Dermis microvascular lymphatic vessel endothelial cell (primary cell): ENCODE measurements at places on chromosomes 7 and 10. TPM values are rescaled to one million over a fixed set of nuclear protein-coding genes. Genes with fewer than 3 reads are reported as not detected.
A peak's percentile ranks its signal among the peaks of the same experiment; 100 is the strongest.

Gene IKZF5
- 2.3 and 3.4 TPM in 2 replicates for total RNA-seq

DNA sequence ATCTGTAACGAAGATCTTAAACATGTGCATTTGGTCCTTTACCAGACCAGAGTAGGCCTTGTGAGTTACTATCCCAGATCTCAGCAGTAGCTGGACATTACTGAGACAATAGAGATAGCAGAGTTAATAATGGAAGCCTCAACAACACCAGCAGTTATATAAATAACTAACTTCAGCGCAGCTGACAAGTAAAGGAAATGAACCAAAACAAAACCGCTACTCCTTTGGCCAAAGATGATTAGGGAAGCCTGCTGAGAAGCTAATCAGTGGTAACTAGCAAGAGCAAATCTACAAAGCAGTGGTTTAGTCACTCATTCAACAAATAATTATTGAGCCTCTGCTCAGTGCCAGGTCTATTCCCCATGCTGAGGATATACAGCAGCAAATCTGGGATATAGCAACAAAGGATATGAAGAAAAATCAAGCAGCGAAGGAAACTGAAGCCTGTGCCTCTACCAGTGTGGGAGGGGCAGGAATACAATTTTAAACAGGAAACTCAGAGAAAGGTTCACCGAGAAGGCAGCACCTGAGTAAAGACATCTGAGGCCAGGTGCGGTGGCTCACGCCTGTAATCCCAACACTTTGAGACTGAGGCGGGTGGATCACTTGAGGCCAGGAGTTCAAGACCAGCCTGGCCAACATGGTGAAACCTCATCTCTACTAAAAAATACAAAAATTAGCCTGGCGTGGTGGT, 103.6 kb downstream of the ELMO1 start:
- DNase-seq, result peak; percentile 52

DNA sequence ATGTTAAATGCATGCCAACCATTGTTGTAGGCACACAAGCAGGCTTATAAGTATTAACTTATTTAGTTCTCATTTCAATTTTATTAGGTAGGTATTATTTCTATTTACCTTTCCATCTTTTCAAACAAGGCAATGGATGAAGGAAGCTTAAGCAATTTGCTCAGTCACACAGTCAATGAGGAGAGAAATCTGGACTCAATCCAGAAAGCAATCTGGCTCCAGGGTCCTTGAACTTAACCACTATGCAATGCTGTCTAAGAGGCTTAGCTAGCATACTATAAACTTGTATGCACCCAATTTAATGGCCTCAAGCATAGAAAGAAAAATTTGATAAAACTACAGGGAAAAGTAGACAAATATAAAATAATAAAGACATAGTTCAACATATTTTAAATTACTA, 88.6 kb downstream of the VWDE start:
- no peak for DNase-seq

DNA sequence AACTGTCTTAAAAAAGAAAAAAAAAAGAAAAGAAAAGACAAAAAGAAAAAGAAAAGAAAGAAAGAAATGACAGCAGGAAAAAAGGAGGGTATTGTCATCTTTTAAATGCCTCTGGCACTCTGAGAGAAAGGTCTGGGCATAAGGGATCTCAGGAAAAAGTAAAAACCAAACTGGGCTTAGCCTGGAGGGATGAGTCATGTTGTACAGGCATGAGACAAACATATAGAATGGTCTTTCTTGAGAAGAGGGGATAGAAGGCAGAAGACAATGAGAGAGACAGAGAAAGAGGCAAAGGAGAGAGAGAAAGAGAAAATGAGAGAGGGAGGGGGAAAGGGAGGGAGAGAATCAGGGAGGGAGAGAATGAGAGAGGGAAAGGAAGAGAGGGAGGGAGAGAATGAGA, 32.3 kb upstream of the KCNMA1 start:
- DNase-seq, result no peak

- peak; percentile 3 for DNase-seq
These were observed 56.3 kb downstream of the PDZD8 start for GRCh38 chr10:117318909-117319308.

Gene HYAL4
- total RNA-seq, result 0.39 and 1.0 TPM in 2 replicates

Gene CLEC5A
- total RNA-seq, result not detected in 2 replicates

DNA sequence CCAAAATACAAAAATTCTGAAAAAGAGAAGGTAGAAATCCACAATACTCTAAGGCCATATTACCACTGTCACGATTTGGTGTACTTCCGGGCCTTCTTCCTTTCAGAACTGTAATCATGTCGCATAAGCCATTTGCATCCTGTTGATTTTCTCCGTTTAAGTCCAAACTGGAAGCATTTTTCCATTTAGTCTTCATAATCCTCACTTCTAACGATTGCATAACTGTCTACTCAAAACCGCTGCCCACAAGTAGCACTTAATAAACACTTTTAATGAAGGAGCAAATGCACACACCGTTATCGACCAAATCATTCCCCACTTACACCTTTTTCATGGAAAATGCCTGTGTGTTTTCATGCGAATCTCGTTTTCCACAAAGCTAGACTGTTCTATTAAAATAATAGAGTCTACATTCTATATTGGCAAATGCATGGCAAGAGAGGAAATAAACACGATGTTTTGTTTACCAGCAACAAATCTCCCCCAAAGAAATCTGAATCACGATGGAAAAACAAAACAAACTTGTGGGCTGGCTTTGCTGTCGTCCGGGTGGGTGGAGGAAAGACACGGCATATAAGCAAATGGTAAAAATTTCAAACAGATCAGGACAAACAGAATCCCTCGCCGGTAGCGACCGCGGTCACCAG, 1.0 kb downstream of the ATE1 start:
- peak; percentile 26 for DNase-seq

Gene LBX1
- total RNA-seq, result not detected in 2 replicates

Gene OR2A12
- total RNA-seq, result not detected in 2 replicates

DNA sequence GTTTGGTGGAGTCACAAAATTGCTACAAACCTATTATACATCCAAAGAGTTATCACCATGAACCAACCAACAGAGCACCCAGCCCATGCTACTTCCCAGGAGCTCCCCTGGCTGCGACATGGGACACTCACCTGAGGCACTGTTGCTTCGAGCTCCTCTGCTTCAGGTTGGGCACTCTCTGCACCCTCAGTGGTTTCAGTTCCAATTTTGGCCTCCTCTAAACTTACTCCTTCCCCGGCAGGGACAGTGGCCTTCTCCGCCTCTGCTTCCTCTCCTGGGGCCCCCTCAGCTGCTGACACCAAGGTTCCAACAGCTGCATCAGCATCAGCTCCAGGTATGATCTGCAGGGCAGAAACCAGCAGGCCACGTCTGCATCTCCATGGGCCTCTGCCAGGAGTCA, 120.4 kb upstream of the TARP start:
- no peak for DNase-seq

DNA sequence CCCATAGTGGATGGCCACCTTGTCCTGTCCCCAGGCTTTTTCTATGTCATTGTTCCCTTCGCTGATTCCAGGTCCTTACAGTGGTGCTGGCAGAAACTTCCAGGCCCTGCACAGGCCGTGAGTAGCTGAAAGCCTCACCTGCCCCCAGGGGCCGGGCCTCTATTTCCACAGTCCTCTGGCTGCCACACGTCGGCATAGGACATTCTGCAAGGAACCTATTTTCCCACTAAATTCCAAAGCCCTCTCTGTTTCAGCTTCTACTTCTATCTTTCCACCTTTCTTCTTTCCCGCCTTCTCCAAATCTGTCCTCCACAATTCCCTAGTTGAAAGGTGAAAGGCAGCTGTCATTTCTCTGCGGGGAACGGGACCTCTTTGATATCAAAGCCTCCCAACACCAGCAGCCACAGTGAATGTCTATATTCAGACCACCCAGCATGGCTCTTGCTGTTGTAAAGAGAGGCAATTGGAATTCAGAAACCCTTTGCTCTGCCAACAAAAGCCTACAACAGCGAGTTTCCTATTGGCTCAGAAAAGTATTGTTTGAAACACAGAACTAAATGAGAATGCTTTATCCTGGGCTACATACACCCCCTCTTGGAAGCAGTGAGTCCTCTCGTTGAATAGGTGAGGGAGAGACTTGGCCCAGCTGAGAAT, 607.7 kb downstream of the GALNT17 start:
- DNase-seq, result no peak

- no peak for DNase-seq
These were observed 156.7 kb downstream of the MBL2 start for GRCh38 chr10:52615756-52616394.

Gene EBLN1
- total RNA-seq, result not detected in 2 replicates

Gene INTS15
- total RNA-seq, result 8.7 and 13.9 TPM in 2 replicates

DNA sequence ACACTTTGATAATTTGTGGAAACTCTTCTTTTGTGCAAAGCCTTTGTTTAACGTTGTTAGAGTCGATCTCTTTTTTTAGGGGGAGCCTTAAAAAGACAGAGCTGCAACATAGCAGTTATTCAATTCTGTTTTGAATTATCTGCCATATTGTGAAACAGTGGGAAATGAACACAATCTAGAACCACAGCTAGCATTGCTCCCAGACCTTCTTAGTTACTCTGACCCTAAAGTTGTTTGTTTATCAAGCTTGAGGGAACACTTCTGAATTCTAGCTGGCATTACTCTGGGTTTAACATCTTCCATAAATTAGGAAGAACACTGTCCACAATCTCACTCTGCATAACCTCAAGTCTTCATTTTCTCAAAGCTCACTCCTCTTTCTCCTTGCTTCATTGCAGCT, 217.7 kb downstream of the PRKG1 start:
- DNase-seq, result no peak

DNA sequence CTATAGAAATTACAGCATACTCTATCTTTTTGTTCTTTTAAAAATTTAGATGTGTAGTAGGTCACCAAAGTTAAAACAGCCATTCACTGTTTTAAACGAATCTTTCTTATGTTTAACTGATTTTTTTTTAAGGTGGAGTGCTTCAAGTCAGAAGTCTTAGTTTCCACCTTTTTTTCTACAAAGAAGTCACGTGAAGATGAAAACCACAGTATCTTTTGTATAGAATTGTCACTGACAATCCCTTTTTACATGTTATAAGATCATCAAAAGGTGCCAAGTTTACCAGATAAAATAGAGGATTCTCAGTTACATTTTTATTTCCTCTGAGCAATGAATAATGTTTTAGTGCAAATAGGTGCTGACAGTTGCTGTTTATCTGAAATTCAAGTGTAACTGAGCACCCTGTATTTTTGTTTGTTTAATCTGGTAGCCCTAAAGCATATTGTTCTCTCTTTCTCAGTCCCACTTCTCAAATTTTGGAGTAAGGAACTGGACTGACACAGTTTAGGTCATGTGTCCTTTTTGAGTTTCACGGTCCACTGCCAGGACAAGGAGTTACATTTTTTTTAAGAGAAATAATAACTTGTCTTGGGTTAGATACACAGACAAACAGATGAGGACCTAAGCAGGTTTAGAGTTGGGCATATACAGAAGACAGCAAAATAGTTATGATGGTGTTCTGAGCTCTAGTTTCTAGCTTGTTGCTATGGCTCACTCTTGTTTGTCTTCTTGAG, 233.2 kb upstream of the MBL2 start:
- DNase-seq, result no peak

GRCh38 chr7:146119002-146119401, 2.4 kb downstream of the CNTNAP2 start:
- no peak for DNase-seq

Gene CRHR2
- total RNA-seq, result not detected in 2 replicates

Gene CAMK2B
- total RNA-seq, result 0.13 TPM in 2 replicates

- DNase-seq, result no peak
These were observed 131.8 kb upstream of the WDR11 start for GRCh38 chr10:120719333-120719732.
